ENCODE measurements at places on chromosomes 5 and 9.

DNA sequence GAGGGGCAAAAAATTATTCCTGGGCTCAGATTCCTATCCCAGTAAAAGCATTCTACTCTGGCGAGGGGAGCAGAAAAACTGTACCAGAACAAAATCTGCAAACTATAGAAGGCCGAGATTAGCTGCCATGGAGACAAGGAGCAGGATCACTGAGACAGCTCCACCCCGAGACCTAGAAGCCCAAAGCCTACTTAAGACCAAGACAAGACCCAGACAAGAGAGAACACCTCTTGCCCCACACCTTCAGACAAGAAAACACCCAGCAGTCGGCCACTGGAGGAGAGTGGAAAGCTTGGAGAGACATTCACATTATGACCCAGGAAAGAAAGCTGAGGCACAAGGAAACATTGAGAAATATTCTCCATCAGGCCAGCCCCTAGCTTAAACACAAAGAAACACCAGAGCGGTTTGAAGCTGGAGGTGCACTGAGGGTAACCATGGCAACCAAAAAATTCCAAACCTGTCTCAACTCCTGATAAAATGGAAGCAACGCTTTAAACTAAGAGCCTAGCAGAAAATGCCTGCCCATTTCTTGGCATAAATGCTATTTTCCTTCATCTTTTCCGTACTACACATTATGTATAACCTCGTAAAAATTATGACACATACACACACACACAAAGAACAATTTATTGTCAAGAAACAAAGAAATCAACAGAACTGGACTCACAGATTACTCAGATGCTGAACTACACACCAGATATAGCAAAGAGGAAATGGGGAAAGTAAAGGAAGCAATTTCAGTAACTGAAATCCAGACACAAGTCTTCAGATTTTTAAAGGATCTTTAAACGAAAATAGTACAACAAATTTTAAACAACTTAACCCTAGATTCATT, 53.8 kb upstream of the FTMT start:
- DNase-seq = no peak

- peak; percentile 83 for DNase-seq
These were observed 23.4 kb downstream of the SPACA9 start for GRCh38 chr9:132901858-132902831.

GRCh38 chr9:123424552-123425225, 68.7 kb downstream of the CRB2 start:
- no peak for DNase-seq

- no peak for DNase-seq
These were observed 72.1 kb upstream of the HSPB3 start for GRCh38 chr5:54383225-54383901.

DNA sequence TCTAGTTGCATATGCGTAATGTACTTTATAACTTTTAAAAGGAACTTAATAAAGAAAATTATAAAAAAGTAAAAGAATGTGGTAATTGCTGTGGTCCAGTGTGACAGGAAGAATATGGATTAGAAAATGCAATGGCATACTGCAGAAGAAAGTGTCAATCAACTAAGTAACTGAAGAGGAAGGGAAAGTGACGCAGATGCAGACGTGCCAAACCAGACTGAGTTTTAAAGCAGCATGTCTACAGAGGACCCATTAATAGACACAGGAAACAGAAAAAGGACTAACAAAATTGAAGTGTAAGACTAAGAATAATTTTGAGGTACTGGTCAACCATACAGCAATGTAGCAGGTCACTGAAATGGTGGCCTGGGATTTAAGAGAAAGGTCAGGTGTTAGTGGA, 73.3 kb downstream of the DPYSL3 start:
- no peak for DNase-seq

- no peak for DNase-seq
These were observed 35.4 kb upstream of the PHF2 start for GRCh38 chr9:93541005-93541404.

- DNase-seq = no peak
These were observed 70.5 kb downstream of the ZNF618 start for GRCh38 chr9:113946496-113947115.

- no peak for DNase-seq
These were observed 466 bp downstream of the SMC2 start for GRCh38 chr9:104094534-104095015.

DNA sequence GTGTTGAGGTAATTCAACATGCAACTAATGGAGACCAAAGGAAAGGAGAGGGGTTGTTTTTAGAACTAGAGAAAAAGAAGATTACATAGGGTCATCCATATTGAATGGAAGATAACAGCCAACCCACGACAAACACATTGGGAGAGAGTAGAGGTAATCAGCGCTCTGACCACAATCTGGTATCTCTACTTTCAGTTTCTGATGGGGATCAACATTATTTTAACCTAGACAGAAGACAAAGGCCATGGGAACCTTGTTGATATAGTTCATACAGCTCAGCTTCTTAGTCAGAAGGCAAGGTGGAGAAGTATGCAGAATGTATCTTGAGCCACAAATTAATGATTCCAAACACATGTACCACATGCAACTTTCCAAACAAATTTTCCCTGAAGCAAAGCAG, 537.1 kb upstream of the ST8SIA4 start:
- DNase-seq = no peak

- DNase-seq = no peak
These were observed 200.5 kb downstream of the EBF1 start for GRCh38 chr5:158899211-158899610.

GRCh38 chr9:132910376-132910775, 31.7 kb downstream of the SPACA9 start:
- DNase-seq = no peak

GRCh38 chr9:1454616-1455347, 404.6 kb downstream of the DMRT2 start:
- no peak for DNase-seq

GRCh38 chr9:31119890-31120454, 1264.5 kb upstream of the ACO1 start:
- DNase-seq = peak; percentile 15

GRCh38 chr5:60929024-60929423, 15.8 kb downstream of the ERCC8 start:
- no peak for DNase-seq

GRCh38 chr9:84841931-84842330, 172.4 kb downstream of the NTRK2 start:
- DNase-seq = no peak

- DNase-seq = peak; percentile 57
These were observed 74.5 kb downstream of the MAPKAP1 start for GRCh38 chr9:125632321-125633115.

DNA sequence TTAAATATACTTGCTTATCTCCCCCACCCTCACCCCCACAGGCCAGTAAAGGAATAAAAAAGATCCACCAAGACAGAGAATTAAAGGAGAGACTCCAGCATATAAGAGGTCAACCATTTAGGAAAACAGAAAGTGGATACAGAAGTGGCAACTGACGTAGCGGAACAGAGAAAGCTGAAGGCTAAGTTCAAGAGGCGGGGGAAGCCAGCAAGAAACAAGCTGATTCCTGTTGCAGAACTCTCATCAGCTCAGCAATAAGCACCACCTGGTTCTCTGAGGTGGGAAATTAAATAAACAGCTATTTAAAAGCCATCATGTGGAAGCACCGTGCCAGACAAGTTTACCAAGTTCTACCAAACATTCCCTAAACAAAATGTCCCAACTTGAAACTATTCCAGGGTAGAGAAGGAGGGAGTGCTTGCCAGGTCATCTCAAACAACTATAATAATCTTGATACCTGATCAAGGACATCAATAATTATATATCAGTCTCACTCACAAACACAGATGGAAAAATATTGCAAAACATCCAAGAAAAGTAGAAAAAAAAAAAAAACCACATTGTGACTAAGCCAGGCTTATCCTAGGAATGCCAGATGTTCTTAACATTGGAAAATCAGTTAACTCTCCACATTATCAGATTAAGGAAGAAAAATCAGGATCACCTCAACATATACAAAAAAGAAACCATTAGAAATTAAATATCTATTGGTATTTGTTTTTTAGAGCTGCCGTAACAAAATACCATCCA, 7.3 kb upstream of the ARL15 start:
- DNase-seq = no peak

DNA sequence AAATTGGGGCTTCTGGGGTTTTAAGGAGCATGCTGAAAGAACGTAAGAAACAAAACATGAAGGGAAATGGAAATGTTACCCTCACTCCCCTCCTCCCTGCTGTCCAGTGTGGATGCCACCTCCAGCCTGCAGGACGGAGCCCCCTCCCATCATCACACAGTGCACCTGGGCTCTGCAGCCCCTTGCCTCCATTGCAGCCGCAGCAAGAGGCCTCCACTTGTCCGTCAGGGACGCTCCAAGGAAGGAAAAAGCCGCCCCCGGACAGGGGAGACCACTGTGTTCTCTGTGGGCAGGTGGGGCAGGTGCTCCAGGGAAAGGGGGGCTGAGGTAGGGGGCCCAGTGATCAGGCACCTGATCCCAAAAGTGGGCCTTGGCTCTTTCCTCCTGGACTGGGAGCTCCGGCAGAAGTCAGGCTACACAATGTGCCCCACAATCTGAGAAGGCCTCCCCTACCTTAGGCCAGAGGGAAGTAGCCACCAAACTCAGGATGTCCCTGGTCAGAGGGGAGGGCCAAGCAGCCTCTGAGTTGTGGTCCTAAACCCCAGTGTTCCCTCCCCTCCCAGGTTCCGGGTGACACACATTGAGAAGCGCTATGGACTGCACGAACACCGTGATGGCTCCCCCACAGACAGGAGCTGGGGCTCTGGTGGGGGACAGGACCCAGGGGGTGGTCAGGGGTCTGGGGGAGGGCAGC, 2.7 kb downstream of the RELL2 start:
- DNase-seq = no peak

DNA sequence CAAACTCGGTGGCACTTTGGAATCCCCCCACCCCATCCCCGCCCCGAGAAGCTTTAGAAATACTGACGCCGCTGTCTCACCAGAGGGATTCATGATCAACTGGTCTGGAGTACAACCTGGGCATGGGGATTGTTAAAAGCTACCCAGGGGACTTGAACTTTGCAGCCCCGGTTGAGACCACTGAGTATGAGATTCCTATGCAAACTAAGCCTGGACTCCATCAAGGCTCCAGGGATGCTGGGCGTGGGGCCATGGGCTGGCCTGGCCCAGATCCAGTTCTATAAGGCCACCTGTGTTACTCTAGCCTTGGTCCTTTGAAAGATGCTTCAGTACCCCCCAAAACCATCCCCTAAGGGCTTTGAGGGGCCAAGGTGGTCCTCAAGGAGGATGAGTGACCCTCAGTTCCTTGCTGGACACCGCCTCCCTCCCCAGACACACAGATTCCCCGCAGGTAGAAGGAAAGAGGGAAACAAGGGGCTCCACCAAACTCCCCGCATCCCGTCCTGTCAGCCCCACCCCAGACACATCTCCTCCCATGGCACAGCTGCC, 68.5 kb downstream of the MRPL36 start:
- DNase-seq = no peak

GRCh38 chr5:79436224-79436623, 77.7 kb downstream of the HOMER1 start:
- DNase-seq = no peak

DNA sequence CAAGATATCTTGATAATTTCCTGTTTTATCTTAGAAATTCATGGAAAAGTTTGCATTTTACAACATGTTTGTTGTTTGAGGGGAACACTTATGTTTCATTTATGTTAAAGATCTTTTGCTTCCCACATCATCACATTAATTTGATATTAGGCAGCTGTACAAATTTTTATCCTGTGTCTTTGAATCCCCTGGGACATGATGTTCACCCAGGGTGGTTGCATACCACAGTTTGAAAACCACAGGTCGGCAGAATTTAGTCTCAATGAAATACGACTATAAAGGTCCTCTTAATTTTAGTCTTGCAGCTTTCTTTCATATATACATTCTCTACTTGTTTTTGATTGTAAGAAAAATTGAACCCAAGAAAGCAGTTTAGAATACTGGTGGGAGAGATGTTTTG, 3.7 kb downstream of the NAA35 start:
- no peak for DNase-seq

- DNase-seq = no peak
These were observed 1278.7 kb downstream of the CDH12 start for GRCh38 chr5:21574438-21574837.

DNA sequence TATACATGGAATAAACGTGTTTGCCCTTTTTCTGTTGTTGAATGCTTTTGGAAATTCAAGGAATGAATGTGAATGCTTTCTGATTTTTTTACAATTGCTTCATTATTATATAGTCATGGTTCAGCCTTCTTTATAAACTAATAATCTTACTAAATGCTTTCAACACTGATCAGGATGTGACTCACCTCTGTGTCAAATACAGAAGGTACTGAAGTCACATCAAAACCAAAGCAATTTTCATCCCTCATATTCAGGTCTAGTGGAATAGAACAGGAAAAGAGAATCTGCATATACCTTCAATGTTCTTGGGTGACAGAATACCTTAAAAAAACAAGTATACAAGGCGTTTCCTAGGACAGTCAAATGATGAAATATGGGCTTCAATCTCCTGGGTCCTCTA, 170.7 kb downstream of the PDE4D start:
- no peak for DNase-seq

DNA sequence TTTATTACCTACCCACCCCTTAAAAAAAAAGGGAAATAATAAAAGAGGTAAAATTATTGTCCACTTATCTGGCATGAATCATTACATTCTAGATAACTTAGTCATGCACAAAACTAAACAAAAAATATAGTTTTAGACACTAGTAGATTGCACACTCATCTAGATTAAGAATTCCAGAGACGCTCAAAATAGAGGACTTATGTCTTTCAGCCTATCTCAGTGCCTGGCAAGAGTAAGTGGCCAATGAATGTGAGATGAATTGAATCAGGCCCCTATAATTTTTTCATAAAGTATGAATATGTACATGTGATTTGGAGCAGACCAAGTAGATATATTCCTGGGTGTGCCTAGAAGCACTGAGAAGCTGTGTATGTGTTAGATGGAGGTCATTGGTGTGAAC, 2.0 kb upstream of the RXFP3 start:
- DNase-seq = no peak

- no peak for DNase-seq
These were observed 112.8 kb downstream of the MLLT3 start for GRCh38 chr9:20509466-20509865.

GRCh38 chr9:102875687-102876086, 119.4 kb upstream of the CYLC2 start:
- DNase-seq = no peak

Data from GM13977 (cell line).